ENCODE measurements at places on chromosomes 1 and 21.

- peak; percentile 48 for DNase-seq
Observed at GRCh38 chr1:157580179-157580827, 17.6 kb downstream of the FCRL4 start.

GRCh38 chr1:202200112-202200548 is 6.5 kb downstream of the LGR6 start:
- peak; percentile 66 for DNase-seq

DNA sequence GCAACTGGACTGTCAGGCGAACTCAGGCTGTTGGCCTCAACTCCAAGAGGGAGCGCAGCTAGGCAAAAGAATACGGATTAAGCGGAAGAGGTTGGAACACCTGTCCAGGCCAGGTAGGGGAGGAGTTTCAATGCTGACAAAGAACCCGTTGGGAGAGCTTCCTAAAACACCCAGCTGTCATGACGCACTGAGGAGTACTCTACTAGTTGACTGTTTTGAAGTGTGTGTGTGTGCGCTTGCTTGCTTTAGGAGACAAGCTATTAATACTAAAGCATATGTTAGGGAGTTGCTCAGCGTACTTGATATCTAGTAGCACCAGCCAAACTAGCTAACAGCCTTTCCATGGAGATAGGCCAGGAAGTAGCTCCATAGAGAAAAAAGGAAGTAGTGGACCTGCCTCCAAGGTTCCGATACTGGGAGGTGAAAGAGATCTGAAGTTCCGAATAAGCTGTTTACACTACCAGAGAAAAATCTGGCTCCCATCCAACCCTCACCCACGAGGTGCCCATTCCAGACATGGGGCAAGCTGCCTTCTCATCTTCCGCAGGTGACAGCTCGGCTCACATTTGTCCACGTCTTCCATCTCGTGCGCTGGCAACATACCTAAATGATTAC is 974 bp upstream of the FNBP1L start:
- peak; percentile 26 for DNase-seq

GRCh38 chr1:236024641-236025040 is 40.2 kb downstream of the NID1 start:
- DNase-seq: no peak

GRCh38 chr1:52439976-52440375 is 35.6 kb downstream of the PRPF38A start:
- no peak for DNase-seq

DNA sequence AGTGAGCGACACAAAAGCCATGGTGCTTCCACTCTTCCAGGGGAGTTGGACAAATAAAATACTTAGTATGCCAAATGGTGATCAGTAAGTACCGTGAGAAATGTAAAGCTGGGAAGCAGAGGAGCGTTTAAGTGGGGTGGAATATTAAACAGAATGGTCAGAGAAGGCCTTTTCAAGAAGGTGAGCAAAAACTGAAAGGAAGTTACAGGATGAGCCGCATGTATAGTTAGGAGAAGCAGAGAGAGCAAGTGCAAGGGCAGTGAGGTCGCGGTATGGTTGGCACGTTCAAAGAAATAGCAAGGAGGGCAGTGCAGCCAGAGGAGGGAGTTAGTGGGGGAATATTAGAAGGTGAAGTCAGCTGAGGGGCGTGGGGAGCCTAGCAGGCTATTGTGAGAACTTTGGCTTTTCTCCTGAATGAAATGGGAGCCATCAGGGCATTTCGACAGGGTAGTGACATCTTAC is 748 bp upstream of the ATP6V0B start:
- DNase-seq: peak; percentile 46

DNA sequence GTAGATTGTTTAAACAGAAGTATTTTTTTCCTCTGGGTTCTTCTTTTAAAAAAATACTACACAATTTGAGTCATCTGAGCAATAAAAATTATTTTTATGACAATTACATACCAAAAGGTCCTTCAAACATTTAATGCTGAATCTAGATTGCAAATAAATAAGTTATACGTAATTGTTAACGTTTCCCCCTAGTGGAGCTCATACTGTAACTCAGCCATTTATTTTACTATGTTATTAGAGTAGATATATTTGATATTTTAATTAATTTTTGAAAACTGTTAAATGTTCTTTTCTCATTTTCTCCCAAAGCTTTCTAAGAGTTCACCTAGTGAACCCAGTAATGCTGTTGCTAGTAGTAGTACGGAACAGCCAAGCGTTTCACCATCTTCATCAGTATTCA is 33.5 kb downstream of the ZMYM1 start:
- DNase-seq: peak; percentile 3

DNA sequence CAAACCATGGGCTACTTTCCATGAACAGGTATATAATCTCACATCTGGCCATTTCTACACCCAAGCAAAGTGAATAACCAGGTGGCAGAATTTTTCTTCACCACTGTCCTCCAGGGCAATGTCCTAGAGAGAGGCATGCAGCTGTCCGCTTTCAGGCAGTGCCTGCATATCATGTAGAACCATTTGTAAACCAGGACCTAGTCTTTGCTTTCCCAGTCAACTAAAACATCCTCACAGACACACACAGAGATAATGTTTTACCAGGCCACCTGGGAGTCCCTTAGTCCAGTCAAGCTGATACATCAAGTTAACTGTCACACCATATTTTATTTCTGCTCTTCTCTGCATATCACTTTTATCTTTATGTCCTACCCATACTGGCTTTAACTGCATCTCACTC is 26.2 kb downstream of the TNFSF18 start:
- no peak for DNase-seq

DNA sequence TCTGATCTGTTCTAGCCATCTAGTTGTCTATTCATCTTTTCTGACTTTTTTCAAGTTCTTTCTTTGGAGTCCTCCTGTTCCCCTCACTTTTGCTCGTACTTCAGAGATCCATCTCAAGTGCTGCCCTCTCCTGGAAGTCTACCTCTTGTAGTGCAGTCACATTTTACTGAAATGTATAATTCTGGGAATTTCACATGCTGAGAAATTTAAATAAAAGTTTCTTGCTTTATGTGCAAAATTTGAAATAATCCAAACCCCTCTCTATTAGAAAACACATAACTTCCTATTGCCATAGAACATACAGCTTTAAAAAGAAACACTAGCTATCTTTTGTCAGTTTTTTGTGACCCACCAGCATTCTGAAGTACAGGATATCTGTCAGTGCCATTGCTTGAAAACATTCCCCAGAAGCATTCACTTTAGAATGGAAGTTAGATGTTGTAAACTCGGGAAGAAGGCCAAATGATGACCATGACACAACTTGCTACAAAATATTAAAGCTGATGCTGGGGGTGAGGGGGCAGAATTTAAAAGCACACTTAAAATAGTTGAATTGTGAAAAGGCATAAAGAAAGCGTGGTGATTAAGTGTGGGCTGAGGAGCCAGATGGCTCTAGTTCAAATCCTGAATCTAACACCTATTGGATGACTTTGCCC is 22.0 kb downstream of the RLF start:
- no peak for DNase-seq

- DNase-seq: no peak
Observed at GRCh38 chr1:35369922-35370671, 101.6 kb downstream of the ZMYM4 start.

DNA sequence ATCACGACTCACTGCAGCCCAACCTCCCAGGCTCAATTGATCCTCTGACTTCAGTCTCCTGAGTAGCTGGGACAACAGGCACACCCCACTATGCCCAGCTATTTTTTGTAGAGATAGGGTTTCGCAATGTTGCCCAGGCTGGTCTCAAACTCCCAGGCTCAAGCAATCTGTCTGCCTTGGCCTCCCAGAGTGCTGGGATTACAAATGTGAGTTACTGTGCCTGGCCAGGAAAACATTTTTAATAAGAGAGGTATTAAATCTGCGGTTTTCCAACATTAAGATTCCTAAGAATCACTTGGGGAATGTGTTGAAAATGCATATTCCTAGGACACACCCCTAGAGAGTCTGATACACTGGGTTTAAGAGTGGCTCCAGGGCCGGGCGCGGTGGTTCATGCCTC is 8.7 kb downstream of the CSF1 start:
- no peak for DNase-seq

DNA sequence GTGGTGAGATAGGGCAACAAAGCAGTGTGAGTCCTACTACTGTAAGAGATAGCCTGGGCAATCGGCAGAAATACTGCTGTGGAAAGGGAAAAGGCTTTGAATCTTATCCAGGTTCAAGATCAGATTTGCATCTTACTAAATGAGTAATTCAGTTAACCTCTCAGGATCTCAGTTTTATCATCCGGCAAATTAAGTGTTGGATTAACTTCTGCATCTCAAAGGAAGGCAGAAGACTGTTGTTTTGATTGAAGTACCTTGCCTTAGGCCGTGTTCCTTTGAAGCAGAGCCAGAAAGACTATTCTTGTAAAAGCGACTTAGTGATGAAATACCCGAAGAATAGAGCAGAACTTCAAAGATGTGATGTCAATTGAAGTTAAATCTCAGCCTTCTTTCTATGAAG is 612.9 kb upstream of the USP24 start:
- no peak for DNase-seq

GRCh38 chr1:7369866-7370265 is 401.2 kb upstream of the VAMP3 start:
- DNase-seq: no peak

DNA sequence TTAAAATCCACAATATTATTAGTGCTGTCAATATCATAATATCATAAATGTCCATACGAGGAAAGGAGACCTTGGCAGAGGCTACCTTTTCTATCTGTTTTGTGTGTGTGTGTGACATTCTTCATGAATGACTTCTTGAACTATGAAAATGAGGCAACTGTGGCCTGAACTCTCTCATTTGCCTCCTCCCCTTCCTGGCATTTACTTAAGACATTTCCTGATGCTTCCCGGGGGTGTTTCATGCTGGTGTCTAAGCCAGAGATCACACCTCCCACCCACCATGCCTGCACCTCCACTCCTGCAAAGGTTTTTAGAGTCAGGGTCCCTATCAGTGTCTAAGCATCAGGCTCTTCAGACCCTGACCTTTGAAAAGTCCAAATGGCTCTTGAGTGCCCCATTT is 420.9 kb downstream of the KIF26B start:
- DNase-seq: no peak

- peak; percentile 75 for DNase-seq
Observed at GRCh38 chr21:26389971-26390641, 183.0 kb downstream of the CYYR1 start.

- DNase-seq: peak; percentile 22
Observed at GRCh38 chr1:6099787-6100765, 54.4 kb downstream of the KCNAB2 start.

GRCh38 chr1:226787638-226788037 is 48.6 kb upstream of the ITPKB start:
- DNase-seq: no peak

DNA sequence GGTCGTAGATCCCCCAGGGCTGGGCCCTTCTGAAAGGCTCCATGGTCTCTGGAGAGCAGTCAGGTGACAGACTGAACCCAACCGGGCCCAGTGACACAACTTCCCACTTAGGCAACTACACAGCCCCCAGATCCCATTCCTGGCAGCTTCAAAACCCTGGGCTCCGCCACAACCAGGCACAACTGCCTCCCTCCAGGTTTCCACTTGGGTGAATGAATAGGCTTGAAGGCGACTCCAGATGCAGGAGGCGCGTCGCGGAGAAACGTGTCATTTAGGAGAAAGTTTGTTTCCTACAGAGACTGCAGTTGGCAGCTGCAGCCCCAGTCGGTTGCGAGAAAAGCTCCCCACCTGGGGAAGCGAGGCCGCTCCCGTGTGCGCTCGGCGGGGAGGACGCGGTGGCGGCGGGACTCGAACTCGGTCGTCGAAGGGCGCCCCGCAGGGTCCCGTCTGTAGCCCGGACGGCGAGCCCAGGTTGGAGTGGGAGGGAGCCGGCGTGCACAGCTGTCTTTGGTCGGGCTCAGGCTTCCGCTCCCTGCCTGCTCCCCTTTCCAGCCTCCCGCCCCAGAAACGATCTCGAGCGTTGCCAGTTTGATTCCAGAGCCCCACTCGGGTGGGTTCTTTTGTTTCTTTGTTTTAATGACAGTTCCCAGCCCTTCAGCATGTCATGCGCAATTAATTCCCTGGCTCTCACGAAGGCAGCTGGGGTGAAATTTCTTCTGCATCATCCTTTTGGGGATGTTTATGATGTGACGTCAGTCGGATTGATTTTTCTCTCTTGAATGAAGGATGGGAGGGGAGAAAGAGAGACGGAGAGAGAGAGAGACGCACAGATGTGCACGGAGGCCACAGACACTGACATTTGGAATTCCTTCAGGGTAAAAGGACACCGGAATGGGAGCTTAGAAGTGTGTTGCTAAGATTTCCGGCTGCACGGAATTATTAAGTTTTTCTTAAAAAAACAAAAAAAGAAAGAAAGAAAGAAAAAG is 862 bp upstream of the SGIP1 start:
- no peak for DNase-seq

DNA sequence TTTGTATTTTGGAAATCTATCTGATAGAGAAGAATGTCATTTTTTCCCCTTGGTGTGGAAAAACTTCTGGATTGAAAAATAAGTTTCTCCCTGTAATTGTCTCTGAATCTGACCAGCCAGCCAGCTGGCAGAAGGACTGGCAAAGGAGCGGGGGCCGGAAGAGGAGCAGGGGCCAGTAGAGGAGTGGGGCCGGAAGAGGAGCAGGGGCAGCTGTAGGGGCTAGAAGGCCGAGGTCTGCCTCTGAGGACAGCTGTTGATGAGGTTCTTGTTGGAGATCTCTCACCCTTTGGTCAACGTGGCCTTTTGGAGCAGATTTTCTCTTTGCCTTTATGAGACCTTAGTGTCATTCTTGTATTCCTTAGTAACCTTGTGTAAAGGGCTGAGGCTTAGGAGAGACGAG is 121.8 kb downstream of the GALNT2 start:
- no peak for DNase-seq

GRCh38 chr1:209775678-209776077 is 8.7 kb downstream of the C1orf74 start:
- no peak for DNase-seq

- no peak for DNase-seq
Observed at GRCh38 chr1:205436776-205437410, 15.0 kb upstream of the LEMD1 start.

DNA sequence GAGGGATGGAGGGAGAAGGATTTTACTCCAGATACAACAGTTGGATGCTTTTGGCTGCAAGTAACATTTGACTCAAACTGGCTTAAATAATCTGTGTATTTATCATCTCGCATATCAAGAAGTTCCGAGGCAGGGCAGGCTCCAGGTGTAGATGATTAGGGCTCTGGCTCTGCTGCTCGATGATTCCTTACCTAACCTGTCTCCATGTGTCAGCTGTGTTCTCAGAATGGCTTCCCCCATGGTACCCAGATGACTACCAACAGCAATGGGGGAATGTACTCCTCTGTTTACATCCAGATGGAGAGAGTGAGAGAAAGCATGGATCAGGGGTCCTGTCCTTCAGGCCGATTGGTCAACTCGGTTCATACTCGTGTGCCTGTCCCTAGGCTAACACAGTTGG is 90.4 kb upstream of the AKT3 start:
- no peak for DNase-seq

GRCh38 chr21:33857846-33858666 is 57.5 kb downstream of the ATP5PO start:
- DNase-seq: no peak

GRCh38 chr1:172515927-172516326 is 17.0 kb upstream of the SUCO start:
- DNase-seq: no peak

- no peak for DNase-seq
Observed at GRCh38 chr1:61436016-61436415, 288.9 kb downstream of the TM2D1 start.

GRCh38 chr1:50268049-50268448 is 155.2 kb downstream of the DMRTA2 start:
- no peak for DNase-seq

Measured in A549 (cell line).